ENCODE measurements at places on chromosomes 2 and 18. TPM values are rescaled to one million over a fixed set of nuclear protein-coding genes. Genes with fewer than 3 reads are reported as not detected.

Gene C1QL2
- not detected for total RNA-seq

Gene SLC4A3
- 0.47 TPM for total RNA-seq

- H3K4me3 ChIP-seq = no peak overlapping the region
- no peak overlapping the region for H3K27ac ChIP-seq
- H3K4me1 ChIP-seq = no peaks in the 10 kb centered on the region
- H3K27me3 ChIP-seq = no peaks in the 10 kb centered on the region
These were observed 27.0 kb downstream of the TFPI start for GRCh38 chr2:187527262-187527661.

DNA sequence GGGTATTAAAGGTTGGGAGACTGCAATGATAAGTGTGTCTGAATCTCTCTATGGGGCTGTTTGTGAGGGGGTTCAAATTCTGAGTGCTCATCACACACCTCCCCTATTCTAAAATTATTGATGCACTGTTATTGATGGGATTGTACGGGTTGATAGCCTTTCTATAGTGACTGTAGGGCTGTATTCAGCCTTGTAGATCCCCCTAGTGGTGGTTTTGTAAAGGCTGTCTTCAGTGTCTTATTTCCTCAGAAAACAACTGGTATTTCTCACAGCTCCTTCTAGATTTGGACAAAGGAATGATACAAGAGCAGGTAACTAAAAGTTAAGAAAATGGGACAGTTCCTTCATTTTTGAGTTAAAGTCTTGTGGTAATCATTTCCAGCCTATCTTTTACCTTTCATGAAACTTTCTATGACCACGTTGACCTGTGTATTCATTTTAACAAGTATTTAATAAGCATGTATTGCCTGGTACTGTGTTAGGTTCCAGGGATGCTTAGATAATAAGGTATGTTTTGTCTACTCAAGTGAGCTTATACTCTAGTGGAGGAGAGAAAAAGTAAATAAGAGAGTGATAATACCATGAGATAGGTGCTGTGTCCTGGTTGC is 21.2 kb downstream of the SMAD4 start:
- DNase-seq = peak; percentile 15
- peaks cover 6% of the 10 kb centered on the region for H3K4me1 ChIP-seq
- H3K27ac ChIP-seq = no peak overlapping the region

- no peaks in the 10 kb centered on the region for H3K4me1 ChIP-seq
- no peaks in the 10 kb centered on the region for H3K36me3 ChIP-seq
- H3K27me3 ChIP-seq = no peaks in the 10 kb centered on the region
- no peak overlapping the region for H3K4me3 ChIP-seq
These were observed 101.1 kb upstream of the LPIN2 start for GRCh38 chr18:3114026-3114425.

- no peak overlapping the region for H3K27ac ChIP-seq
- H3K4me1 ChIP-seq = peaks cover 2% of the 10 kb centered on the region
- no peak for DNase-seq
- peak overlapping the region; percentile 84 for H3K4me3 ChIP-seq
These were observed 563 bp downstream of the KIF3C start for GRCh38 chr2:25981596-25982272.

Gene ALK
- not detected for total RNA-seq

Gene MC5R
- total RNA-seq = not detected

Gene RIT2
- not detected for total RNA-seq

Gene CAMKMT
- 16.5 TPM for total RNA-seq

Gene ZNF521
- 0.30 TPM for total RNA-seq

Gene TYMS
- total RNA-seq = 9.7 TPM

- no peak overlapping the region for H3K27ac ChIP-seq
- H3K4me3 ChIP-seq = no peak overlapping the region
- H3K36me3 ChIP-seq = no peaks in the 10 kb centered on the region
- no peaks in the 10 kb centered on the region for H3K4me1 ChIP-seq
These were observed 8.7 kb upstream of the TGIF1 start for GRCh38 chr18:3441290-3441689.

GRCh38 chr2:235115521-235115920 is 163.7 kb downstream of the SH3BP4 start:
- H3K36me3 ChIP-seq = no peaks in the 10 kb centered on the region
- no peaks in the 10 kb centered on the region for H3K27me3 ChIP-seq
- no peak overlapping the region for H3K27ac ChIP-seq
- no peak for DNase-seq
- no peaks in the 10 kb centered on the region for H3K4me1 ChIP-seq

- no peak overlapping the region for H3K4me3 ChIP-seq
- H3K27me3 ChIP-seq = peaks cover 41% of the 10 kb centered on the region
- peaks cover 7% of the 10 kb centered on the region for H3K4me1 ChIP-seq
- peak; percentile 62 for DNase-seq
- no peaks in the 10 kb centered on the region for H3K36me3 ChIP-seq
These were observed 3.2 kb downstream of the TEKT4 start for GRCh38 chr2:94874277-94874997.

Gene PFN4
- not detected for total RNA-seq

- H3K4me1 ChIP-seq = no peaks in the 10 kb centered on the region
- H3K36me3 ChIP-seq = no peaks in the 10 kb centered on the region
- no peak overlapping the region for H3K4me3 ChIP-seq
- no peak for DNase-seq
- H3K27me3 ChIP-seq = no peaks in the 10 kb centered on the region
- H3K27ac ChIP-seq = no peak overlapping the region
These were observed 84.9 kb downstream of the TTN start for GRCh38 chr2:178722296-178722695.

DNA sequence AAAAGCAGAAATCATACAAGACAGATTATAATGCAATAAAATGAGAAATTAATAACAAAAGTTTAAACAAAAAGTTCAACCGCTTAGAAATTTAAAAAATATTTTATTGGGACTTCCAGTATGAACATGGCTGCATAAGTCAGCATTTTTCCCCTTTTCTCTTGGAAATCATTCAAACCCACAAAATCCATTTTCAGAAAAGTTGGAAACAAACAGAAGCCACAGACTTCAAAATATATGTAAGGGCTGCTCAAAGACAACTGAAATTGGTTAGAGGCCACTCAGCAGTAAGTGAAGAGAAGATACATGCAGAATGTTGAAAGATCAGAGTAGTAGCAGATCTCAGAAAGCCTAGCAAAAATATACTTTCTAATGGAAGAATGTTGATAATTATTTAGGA is 194.0 kb downstream of the DYSF start:
- H3K36me3 ChIP-seq = no peaks in the 10 kb centered on the region
- DNase-seq = no peak

DNA sequence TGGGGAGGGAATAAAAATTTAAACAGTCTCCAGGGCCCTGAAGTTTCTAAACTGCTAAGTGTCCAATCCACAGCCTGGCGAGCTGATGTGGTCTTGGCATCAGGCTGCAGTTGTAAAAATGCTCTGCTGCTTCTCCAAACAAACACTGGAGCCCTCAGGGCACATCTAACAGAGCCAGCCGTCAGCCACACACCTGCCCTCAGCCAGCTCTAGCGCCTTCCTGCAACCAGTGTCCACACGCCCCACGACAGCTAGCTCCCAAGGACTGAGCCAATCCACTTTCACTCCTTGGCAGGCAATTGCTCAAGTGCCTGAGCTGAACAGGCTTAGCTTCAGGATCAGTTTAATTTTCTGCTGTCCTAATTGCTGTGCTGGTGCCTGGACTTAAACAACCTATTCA is 446.4 kb upstream of the RAB12 start:
- no peaks in the 10 kb centered on the region for H3K36me3 ChIP-seq
- no peak for DNase-seq
- H3K27me3 ChIP-seq = no peaks in the 10 kb centered on the region
- no peak overlapping the region for H3K27ac ChIP-seq
- no peak overlapping the region for H3K4me3 ChIP-seq
- no peaks in the 10 kb centered on the region for H3K4me1 ChIP-seq

- no peaks in the 10 kb centered on the region for H3K36me3 ChIP-seq
- no peaks in the 10 kb centered on the region for H3K4me1 ChIP-seq
- H3K27ac ChIP-seq = no peak overlapping the region
- DNase-seq = no peak
- H3K27me3 ChIP-seq = no peaks in the 10 kb centered on the region
These were observed 720.5 kb downstream of the MBD2 start for GRCh38 chr18:53503914-53504441.

DNA sequence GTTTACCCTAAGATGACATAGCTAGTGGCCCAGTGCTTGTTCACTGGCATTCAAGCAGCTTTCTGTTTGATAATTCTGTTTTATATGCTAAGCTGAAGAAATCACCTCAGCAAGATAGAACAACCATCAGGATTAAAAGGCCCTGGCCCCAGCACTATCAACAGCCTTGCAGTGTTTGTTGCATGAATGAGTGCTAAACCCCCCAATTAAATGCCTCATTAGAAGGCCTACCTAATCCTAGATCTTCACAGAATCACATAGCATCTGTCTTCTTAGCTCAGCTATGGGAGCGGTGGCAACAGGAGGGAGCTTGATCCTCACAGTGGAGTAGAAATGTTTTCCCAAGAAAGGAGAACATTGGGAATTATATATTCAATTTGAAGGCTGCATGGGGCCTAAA is 194.1 kb upstream of the HNMT start:
- no peak overlapping the region for H3K4me3 ChIP-seq
- H3K27me3 ChIP-seq = no peaks in the 10 kb centered on the region
- no peak for DNase-seq
- H3K36me3 ChIP-seq = no peaks in the 10 kb centered on the region
- no peak overlapping the region for H3K27ac ChIP-seq

Gene LHCGR
- total RNA-seq = not detected

GRCh38 chr18:13543811-13544732 is 182.3 kb downstream of the FAM210A start:
- no peak overlapping the region for H3K27ac ChIP-seq
- H3K4me3 ChIP-seq = no peak overlapping the region
- H3K36me3 ChIP-seq = peaks cover 4% of the 10 kb centered on the region

DNA sequence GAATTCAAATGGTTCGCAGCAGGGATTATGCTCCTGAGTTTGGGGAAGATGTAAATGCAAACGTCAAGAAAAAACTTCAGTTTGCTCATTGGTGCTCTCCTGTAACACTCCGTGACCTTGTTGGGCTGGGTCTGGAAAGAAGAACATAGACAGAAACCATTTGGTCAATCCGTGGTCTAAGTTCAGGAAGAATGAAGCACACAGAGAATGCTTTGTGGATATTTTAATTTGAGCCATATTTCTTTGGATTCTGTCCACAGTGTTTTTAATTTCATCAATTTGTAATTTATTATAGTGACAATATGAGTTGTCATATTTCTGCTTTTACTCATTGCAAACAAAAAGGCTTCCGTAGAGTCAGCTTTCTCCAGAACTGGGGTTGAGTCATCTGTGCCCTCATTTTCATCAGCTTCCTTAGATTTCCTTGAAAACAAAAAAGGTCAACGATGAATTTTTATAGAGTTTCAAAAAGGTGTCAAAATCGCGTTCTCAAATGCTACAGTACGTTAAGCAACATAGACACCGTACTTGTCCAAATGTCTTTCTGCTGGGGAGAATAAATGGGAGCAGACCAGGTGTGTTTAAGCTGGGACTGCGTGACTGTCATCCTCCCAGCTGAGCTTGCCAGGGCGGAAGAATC is 606.4 kb downstream of the RNF144A start:
- no peak overlapping the region for H3K4me3 ChIP-seq
- no peaks in the 10 kb centered on the region for H3K4me1 ChIP-seq
- H3K27ac ChIP-seq = no peak overlapping the region
- DNase-seq = no peak
- no peaks in the 10 kb centered on the region for H3K36me3 ChIP-seq
- H3K27me3 ChIP-seq = no peaks in the 10 kb centered on the region

Gene STPG4
- total RNA-seq = not detected

Gene SPATA3
- not detected for total RNA-seq

Gene TRIM54
- not detected for total RNA-seq

Gene RAD51AP2
- total RNA-seq = not detected

Gene SNTG2
- total RNA-seq = 2.7 TPM

Gene ACTR1B
- total RNA-seq = 87.2 TPM

DNA sequence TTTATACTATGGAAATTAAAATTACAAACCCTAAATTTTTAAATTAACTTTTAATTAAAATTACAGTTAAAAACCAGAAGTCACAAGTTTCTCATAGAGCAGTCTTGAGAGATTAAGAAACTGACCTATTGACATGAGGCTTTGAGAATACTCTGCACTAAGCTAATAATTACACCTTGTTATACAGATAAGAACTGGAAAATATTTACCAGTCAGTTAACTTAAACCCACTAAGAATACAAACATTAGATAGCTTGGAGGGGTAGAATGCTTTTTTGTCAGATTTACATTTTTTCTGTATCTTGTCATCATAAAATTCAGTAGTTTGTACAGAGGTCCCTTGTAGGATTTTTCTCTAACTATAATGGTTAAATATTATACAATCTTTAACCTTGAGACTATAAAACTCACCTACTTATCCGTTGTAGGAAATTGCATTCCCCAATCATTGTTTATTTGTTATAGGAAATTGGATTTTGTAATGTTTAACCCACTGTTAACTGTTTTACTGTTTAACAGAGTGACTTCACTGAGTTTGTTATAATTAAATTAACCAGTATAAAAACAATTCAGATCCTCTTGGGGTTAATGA is 219.7 kb upstream of the PKDCC start:
- no peaks in the 10 kb centered on the region for H3K36me3 ChIP-seq
- no peak for DNase-seq
- no peak overlapping the region for H3K4me3 ChIP-seq
- no peak overlapping the region for H3K27ac ChIP-seq
- H3K27me3 ChIP-seq = peaks cover 2% of the 10 kb centered on the region

GRCh38 chr2:5453220-5454050 is 238.7 kb upstream of the SOX11 start:
- no peaks in the 10 kb centered on the region for H3K36me3 ChIP-seq
- DNase-seq = no peak
- H3K4me1 ChIP-seq = no peaks in the 10 kb centered on the region
- H3K27ac ChIP-seq = no peak overlapping the region
- no peaks in the 10 kb centered on the region for H3K27me3 ChIP-seq

DNA sequence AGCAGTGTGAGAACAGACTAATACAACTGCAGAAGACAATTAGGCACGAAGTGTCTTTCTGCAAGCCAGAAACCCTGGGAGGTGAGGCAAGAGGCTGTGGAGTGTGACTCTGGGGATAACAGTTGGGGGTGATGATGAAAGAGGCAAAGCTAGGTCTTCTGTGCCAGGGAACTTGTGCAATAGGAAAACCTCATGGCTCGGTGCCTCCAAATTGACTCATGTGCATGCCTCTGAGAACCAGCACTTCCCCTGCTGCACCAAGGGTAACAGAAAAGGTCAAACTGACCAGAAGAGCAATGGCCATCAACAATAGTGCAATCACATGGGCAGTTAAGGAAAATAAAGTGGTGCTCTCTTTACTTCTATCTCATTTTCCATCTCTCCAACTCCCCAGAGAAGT is 136.4 kb downstream of the SCG2 start:
- no peaks in the 10 kb centered on the region for H3K27me3 ChIP-seq
- H3K27ac ChIP-seq = no peak overlapping the region
- no peak overlapping the region for H3K4me3 ChIP-seq
- H3K36me3 ChIP-seq = no peaks in the 10 kb centered on the region
- DNase-seq = no peak

GRCh38 chr2:130842770-130843169 is 6.1 kb downstream of the ARHGEF4 start:
- H3K27me3 ChIP-seq = no peaks in the 10 kb centered on the region
- H3K36me3 ChIP-seq = no peaks in the 10 kb centered on the region
- no peak for DNase-seq
- no peak overlapping the region for H3K27ac ChIP-seq
- H3K4me1 ChIP-seq = no peaks in the 10 kb centered on the region
- H3K4me3 ChIP-seq = no peak overlapping the region

- no peaks in the 10 kb centered on the region for H3K27me3 ChIP-seq
- no peak overlapping the region for H3K27ac ChIP-seq
- no peaks in the 10 kb centered on the region for H3K4me1 ChIP-seq
These were observed 78.5 kb downstream of the MAIP1 start for GRCh38 chr2:200033929-200034328.

- no peak overlapping the region for H3K27ac ChIP-seq
- no peak overlapping the region for H3K4me3 ChIP-seq
- no peak for DNase-seq
- H3K27me3 ChIP-seq = no peaks in the 10 kb centered on the region
- peaks cover 7% of the 10 kb centered on the region for H3K4me1 ChIP-seq
- no peaks in the 10 kb centered on the region for H3K36me3 ChIP-seq
These were observed 24.9 kb downstream of the C2orf76 start for GRCh38 chr2:119341684-119342083.
